Stimulated activated CD8-positive, alpha-beta memory T cell treated with anti-CD3 and anti-CD28 coated beads, Interleukin-4, amount 100 ng/mL, for 1 hour (primary cell): ENCODE measurements at places on chromosomes 1 and 21.

DNA sequence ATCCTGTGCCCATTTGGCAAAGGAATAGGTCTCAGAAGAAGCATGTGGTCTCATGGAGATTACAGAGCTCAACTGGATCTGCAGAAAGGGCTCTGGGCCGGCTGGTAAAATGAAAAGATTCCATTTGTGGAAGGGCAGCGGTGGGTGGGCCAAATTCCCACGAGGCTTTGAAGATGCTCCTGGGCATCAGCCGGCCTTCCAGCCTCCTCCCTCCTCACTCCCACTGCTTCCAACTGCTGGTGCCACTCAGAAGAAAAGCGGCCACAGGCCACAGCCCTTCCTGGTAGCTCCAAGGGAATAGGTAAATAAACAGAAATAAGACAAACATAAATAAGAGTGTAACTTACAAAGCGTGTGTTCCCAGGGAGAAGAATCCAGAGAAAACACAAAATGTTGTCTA lies 136.3 kb upstream of the SLC44A3 start:
- no peak for DNase-seq

DNA sequence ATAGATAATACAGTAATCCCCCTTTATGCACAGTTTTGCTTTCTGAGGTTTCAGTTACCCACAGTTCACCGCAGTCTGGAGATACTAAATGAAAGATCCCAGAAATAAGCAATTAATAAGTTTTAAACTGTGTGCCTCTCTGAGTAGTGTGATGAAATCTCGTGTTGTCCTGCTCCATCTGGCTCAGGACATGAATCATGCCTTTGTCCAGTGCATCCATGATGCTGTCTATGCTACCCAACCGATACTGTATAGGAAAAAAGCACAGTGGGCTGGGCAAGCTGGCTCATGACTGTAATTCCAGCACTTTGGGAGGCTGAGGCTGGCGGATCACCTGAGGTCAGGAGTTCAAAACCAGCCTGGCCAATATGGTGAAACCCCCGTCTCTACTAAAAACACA lies 85.0 kb upstream of the SLC2A1 start:
- no peak for DNase-seq

DNA sequence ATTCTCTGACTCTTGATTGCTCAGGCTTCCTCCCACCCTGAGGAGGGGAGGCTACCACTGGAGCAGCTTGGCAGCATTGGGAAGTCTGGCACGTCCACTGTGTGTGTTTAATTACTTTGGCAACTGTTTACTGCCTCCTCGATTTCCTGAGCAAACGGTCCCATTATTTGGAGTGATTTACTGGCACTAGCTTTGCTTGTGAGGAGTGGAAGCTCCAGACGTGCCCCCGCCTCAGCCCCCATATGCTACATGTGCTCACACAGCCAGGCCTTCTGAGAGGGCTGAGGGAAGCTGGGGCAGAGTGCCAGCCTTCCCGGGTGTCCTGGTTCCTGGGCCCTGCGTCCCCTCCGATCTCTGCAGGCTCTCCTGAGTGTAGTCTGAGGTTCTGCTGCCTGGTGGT lies 306.2 kb downstream of the PTPRU start:
- DNase-seq: no peak

- no peak for DNase-seq
Measured at GRCh38 chr1:230702934-230703678, 10.8 kb downstream of the AGT start.

DNA sequence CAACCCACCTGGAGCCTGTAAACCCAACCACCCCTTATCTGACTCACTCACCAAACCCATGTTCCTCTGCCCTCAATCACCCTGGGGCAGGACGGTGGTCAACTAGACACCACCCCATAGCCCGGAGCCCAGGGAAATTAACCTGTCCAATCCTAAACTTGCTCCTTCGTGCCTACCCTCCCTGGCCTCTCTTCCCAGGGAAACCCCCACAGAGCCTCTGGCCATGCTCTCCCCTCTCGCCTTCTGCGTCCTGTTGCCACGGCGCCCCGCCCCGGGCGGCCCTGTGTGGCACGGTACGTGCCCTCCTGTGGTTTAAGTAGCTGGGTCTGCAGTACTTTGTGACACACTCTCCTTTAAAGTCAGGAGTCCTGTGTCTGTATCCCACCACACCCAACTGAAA lies 4.0 kb upstream of the FTCD start:
- no peak for DNase-seq

- no peak for DNase-seq
Measured at GRCh38 chr1:112114540-112114939, 125.1 kb upstream of the KCND3 start.

DNA sequence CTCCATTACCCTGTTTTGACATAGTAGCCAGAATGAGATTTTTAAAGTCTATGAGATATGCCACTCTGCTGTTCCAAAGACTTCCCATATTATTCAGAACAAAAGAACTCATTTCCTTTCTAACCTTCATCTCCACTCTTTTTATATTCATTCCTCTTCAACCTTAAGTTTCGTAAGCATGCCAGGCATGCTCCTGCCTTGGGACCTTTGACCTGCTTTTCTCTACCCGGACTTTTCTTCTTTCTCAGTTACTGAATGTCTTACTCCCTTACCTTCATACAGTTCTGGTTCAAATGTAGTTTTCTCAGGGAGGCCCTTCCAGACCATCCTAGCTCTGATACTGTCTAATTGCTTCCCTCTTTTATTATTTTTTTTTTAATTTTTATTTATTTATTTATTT lies 81.1 kb downstream of the TNNI3K start:
- no peak for DNase-seq

- DNase-seq: no peak
Measured at GRCh38 chr21:25638660-25639550, at the start of gene JAM2. TSS of gene JAM2 (plus strand) at chr21:25639258. CDS start at chr21:25639822, 564 bp downstream.
